ENCODE measurements at places on chromosomes 5 and 9. TPM values are rescaled to one million over a fixed set of nuclear protein-coding genes. Genes with fewer than 3 reads are reported as not detected.

The C5orf58 gene
- not detected for total RNA-seq

- no peak for DNase-seq
Measured at GRCh38 chr9:92857236-92857635, 20.6 kb downstream of the ZNF484 start.

DNA sequence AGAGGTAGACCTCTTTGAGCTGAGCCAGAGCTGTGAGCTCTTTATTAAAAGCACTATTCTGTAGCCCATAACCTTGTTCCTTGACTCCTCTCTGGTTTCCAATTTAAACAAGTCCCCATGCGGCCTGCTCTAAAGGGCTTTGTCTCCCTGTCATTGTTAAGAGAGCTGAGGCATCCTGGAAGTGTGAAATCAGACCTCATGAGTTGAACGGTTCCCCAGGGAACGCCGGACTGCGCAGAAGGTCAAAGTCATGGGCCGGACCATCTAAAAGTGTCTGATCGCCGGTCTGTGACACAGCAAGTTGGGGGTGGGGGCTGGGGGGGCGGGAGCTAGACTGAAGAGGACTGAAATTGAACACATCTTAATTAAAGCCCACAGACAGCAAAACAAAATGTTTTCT, 265.8 kb downstream of the SLF1 start:
- DNase-seq = no peak

GRCh38 chr9:93265301-93265971, 81.5 kb downstream of the WNK2 start:
- no peak for DNase-seq

The BTNL3 gene
- not detected for total RNA-seq

GRCh38 chr5:81829242-81829641, 78.3 kb upstream of the SSBP2 start:
- DNase-seq = no peak

GRCh38 chr5:169415948-169416347, 115.0 kb upstream of the SLIT3 start:
- no peak for DNase-seq

- DNase-seq = no peak
Measured at GRCh38 chr9:76725011-76725546, 39.2 kb upstream of the PCA3 start.

The MCTP1 gene
- total RNA-seq = 147 TPM

DNA sequence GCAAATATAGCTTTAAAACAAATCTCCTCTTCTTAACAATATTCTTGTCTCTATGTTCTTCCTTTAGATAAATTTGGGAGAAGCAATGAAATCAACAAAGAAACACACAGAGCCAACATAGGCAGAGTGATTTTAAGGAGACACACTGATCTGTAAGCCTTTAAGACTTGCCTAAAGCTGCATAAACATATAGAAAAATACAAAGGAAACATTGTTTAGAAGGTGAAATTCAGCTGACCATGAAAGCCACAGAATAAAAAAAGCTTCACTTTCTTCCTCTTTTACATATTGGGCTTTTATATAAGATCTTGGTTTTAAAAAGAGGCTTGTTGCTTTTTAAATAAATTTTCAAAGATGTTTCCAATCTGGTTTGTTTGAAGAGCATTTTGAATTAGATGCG, 1277.5 kb downstream of the EFNA5 start:
- no peak for DNase-seq

DNA sequence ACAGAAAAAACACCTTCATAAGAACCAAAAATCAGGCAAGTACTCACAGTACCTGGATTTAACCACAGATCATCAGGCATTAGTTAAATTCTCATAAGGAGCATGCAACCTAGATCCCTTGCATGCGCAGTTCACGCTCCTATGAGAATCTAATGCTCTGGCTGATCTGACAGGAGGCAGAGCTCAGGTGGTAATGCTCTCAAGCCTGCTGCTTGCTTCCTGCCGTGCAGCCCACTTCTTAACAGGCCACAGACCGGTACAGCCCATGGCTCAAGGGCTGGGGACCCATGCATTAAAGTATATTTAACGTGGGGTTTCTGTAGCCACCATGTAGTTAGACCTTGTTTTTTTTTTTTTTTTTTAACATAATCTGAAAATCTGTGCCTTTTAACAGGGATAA, 147.7 kb downstream of the VPS13A start:
- DNase-seq = no peak

- DNase-seq = no peak
Measured at GRCh38 chr5:59850766-59851165, 42.8 kb downstream of the PDE4D start.

GRCh38 chr9:92510747-92511146, 25.0 kb downstream of the ECM2 start:
- DNase-seq = no peak

DNA sequence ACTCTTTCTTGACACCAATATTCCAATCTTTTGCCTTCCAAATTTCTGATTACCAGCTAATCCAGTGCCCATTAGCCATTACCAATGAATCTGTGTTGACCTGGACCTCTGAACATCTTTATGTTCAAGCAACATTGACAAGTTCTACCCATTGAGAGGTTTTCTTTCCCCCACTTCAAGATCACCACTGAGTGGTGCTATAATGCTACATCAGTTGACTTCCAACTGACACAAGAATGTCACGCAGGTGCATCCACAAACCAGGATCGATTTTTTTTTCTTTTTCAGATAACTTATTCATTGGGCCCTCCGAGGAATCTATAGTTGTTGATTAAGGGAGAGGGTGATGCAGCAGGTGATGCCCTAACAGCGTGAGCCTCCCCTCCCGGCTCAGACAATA, 102.6 kb downstream of the SLC1A3 start:
- DNase-seq = no peak

GRCh38 chr9:106019039-106019680, 324.8 kb downstream of the TMEM38B start:
- no peak for DNase-seq

- no peak for DNase-seq
Measured at GRCh38 chr5:73726071-73726470, 100.1 kb downstream of the ARHGEF28 start.

DNA sequence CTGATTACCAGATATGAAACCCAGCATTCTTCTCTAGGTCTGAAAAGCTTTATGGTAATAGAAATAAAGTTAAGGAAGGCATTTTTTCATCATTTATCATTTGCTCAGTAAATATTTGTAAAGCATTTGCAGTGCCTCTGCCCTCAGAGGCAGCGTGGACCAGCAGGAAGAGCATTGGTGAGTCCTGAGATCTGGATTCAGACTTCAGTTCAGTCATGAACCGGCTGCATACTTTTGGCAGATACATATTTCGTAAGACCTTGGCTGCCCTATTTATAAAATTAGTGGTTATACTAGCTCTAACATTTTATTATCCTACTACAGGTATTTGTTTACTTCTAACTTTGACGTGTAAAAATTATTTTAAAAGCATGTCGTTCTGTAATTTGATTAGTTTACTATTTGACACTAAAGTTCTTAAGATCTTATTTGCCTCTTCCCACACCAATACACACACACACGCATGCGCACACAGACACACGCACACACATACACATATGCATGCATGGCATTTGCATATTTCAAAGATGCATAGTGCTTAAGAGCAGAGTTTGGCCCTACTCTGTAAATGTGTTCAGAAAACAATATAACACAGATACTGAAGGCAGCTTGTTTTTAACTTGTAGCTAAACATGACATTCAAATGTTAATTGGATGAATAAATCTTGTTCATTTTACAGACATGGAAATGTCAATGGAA, 101.9 kb downstream of the RPS23 start:
- DNase-seq = no peak

- DNase-seq = no peak
Measured at GRCh38 chr5:177354256-177354655, 2.8 kb upstream of the LMAN2 start.

- no peak for DNase-seq
Measured at GRCh38 chr9:95197692-95198271, 119.7 kb downstream of the FANCC start.

- DNase-seq = no peak
Measured at GRCh38 chr9:17003576-17004240, 131.1 kb upstream of the CNTLN start.

DNA sequence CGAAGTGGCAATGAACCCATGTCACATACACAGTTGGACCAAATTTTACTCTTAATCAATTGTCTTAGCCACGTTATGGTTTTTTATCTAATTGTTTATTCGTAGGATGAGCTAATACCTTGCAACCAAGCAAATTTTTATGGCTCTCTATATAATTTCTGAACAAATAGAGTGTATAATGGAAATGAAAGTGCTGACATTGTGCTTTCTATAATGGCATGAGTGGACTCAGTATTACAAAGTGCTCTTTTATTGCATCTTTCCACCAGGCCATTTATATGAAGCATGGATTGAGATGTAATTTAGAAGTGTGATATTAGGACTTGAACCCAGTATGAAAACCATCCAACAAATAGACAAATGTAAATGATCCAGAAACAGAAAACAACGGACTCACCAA, 1096.0 kb downstream of the DTWD2 start:
- DNase-seq = no peak

DNA sequence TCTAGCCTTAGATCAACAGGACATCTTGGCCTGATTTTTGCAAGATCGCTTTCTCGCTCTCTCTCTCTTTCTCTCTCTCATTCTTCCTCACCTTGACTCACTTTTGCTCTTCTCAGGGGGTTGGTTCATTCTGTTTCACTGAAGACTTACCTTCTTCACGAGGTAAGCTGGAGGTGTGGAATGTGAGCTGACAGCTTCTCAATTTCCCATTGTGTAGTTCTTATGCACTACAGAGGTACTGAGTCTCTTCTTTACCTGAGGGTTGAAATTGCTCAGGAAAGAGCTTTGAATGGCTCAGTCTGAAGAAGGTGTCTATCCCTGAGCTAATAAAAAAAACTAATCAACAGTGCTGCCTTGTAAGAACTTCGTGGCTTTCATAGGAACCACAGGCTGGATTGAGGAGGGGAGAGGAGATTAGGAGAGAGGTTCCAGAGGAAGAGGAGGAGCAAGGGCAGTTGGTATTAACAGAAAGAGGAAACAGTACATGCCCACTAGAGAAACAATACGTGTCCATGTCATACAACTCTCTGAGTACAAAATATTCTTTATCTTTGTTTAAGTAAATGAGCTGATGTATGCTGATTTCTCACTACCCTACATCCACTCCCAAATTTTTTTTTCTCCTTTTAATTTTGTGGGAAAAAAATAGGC, 192.2 kb downstream of the TMEM167A start:
- DNase-seq = no peak

GRCh38 chr5:66343370-66344071, 199.4 kb downstream of the SREK1 start:
- no peak for DNase-seq

- DNase-seq = no peak
Measured at GRCh38 chr9:113579283-113580040, 115.9 kb downstream of the RGS3 start.

GRCh38 chr9:126702151-126703001, 88.6 kb downstream of the LMX1B start:
- no peak for DNase-seq

The CCL28 gene
- 0.47 TPM for total RNA-seq

GRCh38 chr9:75707191-75707590, 183.3 kb upstream of the PCSK5 start:
- DNase-seq = no peak

DNA sequence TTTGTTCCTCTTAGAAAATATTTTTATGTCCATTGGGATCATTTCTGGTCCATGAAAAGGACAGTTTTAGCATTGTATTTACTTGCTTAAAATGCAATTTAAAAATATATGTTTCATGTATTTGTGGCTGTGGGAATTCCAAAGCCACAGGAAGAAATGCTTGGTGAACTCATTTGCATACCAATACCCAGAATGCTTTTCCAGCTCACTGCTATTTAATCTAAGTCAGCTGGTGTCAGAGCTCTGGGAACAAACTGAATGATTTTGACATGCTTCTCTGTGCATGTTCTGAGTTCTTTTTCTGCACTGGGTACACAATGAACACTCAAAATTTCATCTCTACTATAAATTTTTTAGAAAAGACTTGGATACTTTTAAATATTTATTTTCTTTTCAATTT, 482.8 kb upstream of the ARRDC3 start:
- no peak for DNase-seq
